ENCODE measurements at places on chromosomes 2 and 18.

DNA sequence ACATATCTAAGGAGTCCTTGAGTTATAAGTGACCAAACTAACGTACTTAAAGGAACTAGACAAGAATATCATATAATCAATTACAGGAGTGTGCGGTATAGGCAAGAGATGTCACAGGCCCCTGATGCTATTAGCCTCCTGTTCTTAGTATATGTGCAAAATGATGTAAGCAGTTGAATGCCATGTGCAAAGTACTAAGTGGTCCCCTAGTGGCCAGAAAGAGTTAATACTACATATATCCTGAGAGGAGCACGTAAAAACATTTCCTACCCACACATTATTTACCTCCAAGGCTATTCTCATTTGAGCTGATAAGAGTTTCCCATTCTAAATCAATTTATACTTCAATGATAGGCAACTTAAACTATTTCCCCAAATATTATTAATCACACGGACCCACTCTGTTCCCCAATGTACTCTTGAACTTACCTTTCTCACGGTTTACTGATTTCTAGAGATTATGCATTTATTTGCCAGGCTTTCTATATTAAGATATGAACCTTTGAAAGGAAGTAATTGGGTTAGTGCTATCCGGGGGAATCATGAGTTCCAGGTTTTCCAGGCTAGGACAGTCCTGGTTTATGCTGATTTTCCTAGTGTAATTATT lies 158.0 kb upstream of the KLHL14 start:
- no peak for DNase-seq

- no peak for DNase-seq
Observed at GRCh38 chr2:54076586-54076985, 38.8 kb upstream of the ACYP2 start.

DNA sequence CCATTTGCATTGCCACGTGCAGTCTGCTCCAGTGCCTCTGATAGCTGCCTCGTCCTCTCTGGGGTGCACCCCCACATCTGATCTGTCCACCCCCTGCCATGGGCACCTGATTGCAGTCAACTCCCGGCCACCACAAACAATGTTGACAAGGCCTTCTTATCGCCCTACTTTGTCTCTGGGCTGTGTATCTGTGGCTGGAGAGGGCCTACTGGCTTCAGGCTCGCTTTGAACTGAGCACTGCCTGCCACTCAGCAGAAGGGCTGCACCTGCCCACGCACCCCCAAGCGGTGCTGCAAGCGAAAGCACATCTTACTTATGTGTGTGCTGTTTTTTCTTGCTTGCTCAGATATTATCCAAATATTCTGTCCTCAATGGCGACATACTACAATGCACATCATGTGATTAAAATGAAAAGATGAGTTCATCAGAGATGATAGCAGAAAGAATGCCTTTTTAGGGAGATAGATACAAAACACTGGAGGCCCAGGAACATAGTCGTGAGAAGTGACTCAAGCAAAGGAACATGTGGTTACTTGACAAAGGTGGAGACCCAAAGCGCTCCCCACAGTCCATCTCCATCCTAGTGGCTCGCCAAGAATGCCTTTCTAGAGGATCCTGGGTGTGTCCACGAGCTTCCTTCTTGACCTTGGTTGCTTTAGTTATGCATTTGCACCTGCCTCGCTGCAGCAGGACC lies 28.8 kb downstream of the FBLN7 start:
- peak; percentile 12 for DNase-seq

- DNase-seq: no peak
Observed at GRCh38 chr2:218776488-218776887, 5.5 kb upstream of the CYP27A1 start.

- no peak for DNase-seq
Observed at GRCh38 chr2:145483854-145484253, 963.9 kb upstream of the ZEB2 start.

GRCh38 chr2:203648273-203648672 lies 58.2 kb upstream of the CD28 start:
- DNase-seq: no peak

DNA sequence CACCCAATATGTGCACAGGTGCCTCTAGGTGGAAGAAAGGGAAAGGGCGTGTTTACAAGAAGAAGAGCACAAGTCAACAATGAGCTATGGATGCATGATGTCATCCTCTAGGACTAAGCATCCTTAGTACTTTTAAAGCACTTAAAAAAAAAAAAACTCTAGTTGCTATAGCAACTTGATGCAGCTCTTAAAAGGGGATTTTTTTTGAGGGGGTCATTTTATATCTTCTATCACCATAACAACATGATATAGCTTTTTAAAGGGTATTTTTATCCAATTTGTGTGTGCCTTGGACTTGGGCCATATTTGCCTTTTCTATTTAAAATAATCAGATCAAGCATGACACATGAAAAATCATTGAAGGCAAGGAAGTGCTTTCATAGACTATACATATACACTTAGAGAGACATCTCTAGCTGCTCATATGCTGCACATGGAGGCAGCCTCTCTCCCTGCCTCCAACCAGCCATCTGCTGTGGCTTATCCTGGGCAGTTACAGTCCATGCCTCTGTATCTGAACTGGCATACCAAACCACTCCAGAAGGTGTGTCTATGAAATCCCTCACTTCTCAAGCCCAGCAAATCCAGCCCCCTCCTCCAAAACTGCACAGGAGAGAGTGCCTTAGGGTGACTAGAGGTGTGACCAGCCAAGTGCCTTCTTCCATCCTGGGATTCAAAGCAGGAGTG lies 165.4 kb downstream of the MSH2 start:
- DNase-seq: no peak

- no peak for DNase-seq
Observed at GRCh38 chr2:55861733-55862132, 61.8 kb downstream of the EFEMP1 start.

DNA sequence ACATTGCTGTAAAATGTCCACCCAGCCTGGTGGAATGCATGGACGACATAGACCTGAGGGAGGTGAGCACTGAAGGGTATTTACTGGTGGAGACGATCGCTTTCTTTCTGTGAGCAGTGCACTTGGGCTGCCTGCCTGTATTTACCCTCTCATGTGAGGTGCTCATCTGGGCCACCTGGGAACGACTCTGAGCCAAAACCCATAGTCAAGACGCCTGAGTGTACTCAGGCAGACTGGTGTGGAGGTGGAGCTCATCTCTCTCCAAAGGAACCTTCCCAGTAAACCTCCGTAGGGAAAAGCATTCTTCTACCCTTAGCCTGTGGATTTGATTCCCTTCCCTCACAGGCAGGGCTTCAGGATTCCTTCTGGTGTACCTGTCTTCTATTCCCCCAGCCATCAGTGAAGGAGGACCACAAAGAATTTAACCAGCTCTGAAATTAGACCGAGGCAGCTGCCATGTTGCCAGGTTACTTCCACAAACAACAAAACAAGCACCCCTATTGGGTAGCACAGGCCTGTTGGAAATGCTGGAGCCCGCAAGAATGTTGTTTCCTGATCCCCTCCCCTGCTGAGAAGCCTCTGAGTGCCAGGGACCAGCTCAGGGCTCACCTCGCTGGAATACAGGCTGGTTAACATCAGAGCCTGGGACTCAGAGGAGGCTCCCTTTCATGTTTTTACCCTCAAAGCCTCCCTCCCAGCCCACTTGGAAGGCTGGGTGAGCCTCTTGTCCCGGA lies 47.5 kb upstream of the TXNDC2 start:
- DNase-seq: no peak

DNA sequence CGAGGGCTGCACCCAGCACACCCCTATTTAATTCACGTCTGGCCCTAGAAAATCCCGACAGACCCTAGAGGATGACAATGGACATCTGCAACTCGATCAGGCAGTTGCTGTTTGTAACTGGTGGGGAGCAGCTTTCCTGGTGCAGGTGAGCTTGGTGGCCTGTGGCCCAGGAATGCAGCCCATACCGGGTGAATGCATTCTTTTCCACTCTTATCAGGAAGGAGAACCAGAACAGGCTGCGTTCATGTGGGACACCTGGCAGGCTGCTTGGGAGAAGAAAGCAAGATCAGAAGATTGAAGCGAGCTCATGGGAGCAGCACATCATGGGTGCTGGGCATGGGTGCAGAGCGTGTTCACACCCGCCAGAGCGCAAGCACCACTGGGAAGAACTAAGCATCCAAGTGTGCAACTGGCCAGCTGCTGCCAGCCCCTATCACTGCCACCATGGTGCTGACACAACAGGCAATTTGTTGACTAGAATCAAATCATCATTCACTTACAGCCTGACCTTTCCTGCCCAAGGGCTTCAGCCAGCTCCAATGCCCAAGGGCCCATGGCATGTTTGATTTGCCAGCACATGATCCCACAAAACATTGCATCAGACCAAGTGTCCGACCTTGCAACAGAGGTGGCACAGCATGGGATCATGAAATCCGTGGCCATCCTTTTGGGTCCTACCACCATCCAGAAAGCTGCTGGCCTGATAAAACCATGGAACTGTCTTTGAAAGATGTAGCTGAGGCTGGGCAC lies 241.7 kb upstream of the ID2 start:
- no peak for DNase-seq

GRCh38 chr2:29329899-29330298 lies 214.7 kb downstream of the CLIP4 start:
- DNase-seq: no peak

DNA sequence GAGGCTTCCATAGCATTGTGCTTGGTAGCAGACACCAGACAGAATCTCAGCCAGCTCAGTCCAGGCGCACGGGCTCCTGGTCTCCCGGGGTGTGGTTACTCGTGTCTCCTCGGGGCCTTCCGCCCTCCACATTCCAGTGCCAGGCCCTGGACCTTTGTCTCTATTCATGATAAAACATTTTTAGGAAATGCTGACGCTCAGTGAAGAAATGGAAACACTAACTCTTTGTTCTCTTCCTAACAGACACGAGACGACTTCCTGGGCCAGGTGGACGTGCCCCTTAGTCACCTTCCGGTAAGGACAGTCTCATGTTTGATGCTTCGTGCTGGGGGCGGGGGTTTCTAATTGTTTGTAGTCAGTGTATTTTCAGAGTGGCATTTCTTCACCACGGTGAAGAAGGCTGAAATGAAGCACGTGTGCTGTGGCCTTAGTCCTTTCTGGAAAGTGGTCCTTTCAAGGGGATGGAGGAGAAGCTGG lies 271.8 kb downstream of the NEDD4L start:
- DNase-seq: no peak

GRCh38 chr18:2846636-2847316 lies at the start of gene EMILIN2:
Gene EMILIN2 (plus strand): TSS chr18:2847006. CDS start chr18:2847189, 183 bp downstream.
- DNase-seq: peak; percentile 50

GRCh38 chr2:105034170-105034569 lies 3.7 kb upstream of the MRPS9 start:
- DNase-seq: no peak

DNA sequence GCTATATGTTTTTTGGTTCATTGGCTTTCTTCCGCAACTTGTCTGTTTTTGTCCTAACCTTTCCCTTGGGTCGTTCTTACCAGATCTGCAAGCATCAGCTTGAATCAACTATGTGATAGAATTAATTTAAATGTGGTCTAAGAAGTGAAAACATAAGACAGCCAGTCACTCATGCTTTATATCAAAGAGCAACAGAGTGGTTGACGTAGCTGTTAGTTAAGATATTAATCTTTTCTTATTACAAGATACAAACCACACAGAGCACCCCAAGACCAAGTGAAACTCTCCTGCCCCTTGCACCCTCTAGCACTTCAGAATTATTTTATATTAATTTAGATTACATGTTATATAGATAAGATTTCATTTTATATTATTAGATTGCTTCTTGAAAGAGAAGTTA lies 15.2 kb downstream of the IL18RAP start:
- no peak for DNase-seq

DNA sequence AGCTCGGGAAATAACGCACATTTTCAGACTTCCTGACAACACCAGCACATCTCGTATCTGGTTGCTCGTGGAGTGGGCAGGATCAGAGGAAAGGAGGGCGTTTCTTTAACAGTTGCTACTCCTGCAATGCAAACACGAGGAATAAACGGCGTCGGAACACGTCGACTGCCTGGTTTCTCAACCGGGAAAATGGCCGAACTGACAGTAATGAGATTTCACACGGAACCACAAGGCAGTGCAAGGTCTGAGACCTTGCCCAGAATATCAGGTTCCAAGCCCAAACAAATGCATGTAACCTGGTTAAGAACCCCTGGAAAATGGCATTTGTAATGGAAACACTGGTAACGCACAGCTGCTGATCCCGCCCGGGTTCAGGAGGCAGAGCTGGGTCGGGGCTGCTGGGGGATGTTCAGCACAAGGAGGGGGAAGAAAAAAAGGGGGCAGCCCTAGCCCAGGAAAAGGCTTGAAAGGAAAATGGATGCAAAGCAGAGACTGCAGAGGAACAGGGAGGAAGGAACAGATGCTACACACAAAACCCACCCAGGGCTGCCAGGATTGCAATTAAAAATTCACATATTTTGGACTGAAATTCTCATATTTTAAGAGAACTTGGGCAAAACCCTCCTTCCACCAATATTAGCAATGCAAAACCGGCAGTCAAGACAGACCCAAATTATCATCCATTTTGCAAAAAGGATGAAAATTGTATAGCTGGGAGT lies 61.6 kb upstream of the KLHL29 start:
- no peak for DNase-seq

GRCh38 chr2:148888986-148889385 lies 14.0 kb downstream of the KIF5C start:
- DNase-seq: no peak

DNA sequence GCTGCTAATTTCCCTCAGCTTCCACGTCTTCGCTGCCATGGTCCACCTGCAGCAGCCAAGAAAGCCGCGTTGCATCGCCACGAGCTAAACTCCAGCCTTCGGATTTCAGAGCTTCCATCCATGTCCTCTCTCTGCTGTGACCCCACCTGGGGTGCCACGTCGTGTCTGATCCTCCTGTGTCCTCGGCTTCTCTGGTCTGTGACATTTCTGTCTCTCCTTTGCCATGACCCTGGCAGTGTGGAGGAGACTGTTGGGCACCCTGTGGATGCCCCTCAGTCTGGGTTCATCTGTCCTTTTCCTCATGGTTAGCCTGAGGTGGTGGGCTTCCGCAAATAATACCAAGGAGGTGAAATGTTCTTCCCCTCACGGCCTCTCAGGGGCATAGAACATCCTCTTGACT lies 106.8 kb downstream of the RTP5 start:
- no peak for DNase-seq

GRCh38 chr2:212548455-212548819 lies 9.8 kb upstream of the ERBB4 start:
- DNase-seq: no peak

- no peak for DNase-seq
Observed at GRCh38 chr2:111196435-111196834, 75.7 kb downstream of the BCL2L11 start.

DNA sequence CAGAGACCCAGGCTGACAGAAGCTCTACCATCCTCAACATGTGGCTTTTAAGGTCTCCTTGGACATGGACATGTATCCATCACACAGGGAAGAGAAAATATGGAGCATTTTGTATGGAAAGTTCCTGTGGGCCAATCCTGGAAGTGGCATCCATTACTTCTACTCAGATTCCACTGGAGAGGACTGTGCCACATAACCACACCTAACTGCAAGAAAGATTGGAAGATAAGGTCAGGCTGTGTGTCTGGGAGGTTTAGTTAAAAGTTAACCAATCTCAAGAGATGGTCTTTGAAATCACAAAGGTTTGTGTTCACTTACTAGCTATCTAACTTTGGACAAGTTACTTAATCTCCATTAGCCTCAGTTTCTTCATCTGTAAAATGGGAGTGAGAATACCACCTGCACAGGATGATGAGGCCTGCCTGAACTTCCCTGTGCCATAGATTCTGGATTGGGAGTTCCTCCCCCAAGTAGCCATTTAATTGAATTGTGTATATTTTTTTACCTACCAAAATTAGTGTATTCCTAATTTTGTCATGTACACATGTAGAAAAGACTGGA lies 3.9 kb upstream of the ABCB11 start:
- no peak for DNase-seq

All from CD4-positive, alpha-beta T cell treated with Interleukin-12 subunit alpha and Interleukin-12 subunit beta, for 1 hour (primary cell).